Cerebellar cortex (tissue), 1 donor: ENCODE measurements at places on chromosomes 7 and 10.

DNA sequence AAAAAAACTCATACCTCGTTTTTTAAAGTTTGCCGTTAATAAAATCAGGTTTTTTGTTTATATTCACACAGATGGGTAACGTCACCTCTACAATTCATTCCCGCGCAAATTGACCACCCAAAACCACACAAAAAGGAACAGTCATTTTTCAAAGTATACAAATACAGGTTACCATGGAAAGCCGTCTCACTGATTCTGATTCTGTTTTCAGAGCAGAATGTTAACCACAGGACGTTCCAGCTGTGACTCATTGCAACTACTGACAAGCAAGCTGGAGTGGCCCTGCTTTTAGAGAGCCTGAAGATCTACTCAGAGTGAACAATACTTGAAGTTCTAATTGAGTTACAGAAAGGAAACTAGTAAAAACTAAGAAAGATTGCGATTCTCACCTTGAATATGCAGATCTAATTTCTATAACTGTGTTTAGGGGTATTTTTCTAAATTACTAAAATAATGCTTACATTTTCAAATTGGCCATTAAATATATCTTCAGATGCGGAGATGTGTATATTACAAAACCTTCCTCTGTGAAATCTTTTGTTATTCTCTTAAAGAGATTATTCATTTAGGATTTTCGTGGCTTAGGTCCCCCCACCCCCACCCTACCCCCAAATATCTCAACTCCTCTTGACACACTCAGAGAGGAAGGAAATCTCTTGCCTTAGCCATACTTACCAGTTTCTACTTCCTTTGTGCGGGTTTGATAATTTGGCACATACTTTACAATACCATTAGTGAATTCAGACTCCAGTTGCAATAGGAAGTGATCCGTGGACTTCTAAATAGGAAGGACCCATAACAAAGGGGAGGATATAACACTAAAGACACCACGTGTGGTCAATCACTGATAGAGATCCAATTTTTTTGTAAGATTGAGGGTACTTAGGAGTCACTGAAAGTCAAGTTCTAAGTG is 106.0 kb downstream of the CUBN start:
- DNase-seq, result peak; percentile 29

DNA sequence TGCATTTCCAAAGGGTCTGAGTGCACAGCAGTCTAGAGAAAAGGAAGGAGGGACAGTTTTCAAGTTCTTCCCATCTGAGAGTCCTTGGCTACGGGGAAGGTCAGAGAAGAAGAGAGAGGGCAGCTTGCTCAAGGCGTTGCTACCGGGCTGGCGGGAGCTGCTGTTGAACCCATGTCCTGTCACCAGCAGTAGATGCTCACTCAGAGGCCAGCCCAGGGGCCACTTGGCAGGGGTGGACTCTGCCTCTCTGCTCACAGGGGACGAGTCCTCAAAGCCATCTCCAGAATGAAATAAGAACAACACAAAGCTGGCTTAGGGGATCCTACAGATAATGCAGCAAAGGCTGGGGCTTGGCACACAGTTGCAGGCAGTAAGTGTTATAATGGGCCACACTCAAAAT is 231.5 kb downstream of the TNS3 start:
- DNase-seq, result no peak

GRCh38 chr7:125316466-125316865 is 386.8 kb upstream of the POT1 start:
- DNase-seq, result peak; percentile 5

GRCh38 chr10:87864496-87865059 is 1.2 kb downstream of the PTEN start:
- DNase-seq, result no peak

DNA sequence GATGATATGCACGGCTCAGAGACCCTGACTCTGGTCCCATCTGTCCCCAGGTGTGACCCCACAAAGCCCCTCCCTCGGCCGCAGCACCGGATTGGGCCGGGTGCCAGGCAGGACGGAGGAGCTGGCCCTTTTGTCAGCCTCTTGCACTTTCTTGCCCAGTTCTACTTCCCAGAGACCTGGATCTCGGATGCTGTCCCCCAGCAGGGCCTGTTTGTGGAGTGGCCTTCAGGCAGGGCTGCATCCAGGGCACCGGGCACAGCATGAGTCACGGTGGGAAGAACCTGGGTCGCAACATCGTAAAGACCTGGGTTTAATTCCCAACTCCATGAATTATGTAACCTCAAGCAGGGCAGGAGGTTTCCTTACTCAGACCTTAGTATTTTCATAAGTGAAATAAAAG is 158.4 kb upstream of the SH2B2 start:
- no peak for DNase-seq

GRCh38 chr7:15594461-15594860 is 32.6 kb upstream of the AGMO start:
- no peak for DNase-seq

DNA sequence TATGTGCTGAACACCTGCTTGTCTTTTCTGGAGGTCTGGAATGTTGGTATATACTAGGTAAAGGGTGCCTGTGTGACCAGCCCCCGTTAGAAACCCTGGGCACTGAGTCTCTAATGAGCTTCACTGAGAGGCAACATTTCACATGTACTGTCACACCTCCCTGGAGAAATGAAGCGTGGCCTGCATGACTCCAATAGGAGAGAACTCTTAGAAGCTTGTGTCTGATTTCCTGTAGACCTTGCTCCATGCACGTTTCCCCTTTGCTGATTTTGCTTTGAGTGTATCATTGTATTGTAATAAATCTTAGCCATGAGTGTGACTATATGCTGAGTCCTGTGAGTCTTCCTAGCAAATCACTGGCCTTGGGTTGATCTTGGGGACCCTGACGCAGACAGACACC is 82.8 kb downstream of the PPP1R3C start:
- no peak for DNase-seq

DNA sequence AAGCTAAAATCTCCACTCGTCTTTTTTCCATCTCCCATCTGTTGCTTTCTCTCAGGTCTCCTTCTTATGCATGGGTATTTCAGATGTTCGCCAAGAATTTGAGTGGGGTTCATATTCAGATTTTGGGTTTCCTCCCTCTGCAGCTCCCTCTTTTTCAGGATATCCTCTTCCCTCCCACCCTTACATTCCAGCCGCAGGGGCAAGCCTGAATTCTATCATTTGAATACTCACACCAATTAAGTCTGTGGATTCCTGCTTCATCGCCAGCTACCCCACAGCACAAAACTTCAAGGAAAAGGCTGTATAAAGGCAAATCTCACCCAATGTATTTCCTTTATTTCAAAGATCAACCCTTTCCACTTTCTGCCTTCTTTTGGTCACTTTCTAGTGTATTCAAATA is 41.6 kb upstream of the FOXI2 start:
- no peak for DNase-seq

- DNase-seq, result no peak
These were observed 121.6 kb downstream of the REEP3 start for GRCh38 chr10:63642808-63643207.

DNA sequence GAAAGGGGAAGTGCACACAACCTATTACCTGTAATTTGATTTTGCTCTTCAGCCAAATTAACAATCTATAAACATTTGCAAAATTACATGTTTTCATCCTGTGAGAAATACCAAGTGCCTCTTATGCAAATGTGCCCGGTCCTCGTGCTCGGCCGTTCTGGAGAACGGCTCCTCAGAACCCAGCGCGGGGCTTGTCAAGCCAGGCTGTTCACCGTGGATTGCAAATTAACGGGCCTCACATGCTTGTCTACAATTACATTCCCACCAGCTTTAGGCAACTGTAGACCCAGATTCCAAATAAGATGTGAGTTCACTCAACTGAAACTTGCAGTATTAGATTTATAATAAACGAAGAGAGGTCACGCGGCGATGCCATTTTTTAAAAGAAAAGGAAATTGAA is 8.8 kb downstream of the FOXL3 start:
- DNase-seq, result no peak

DNA sequence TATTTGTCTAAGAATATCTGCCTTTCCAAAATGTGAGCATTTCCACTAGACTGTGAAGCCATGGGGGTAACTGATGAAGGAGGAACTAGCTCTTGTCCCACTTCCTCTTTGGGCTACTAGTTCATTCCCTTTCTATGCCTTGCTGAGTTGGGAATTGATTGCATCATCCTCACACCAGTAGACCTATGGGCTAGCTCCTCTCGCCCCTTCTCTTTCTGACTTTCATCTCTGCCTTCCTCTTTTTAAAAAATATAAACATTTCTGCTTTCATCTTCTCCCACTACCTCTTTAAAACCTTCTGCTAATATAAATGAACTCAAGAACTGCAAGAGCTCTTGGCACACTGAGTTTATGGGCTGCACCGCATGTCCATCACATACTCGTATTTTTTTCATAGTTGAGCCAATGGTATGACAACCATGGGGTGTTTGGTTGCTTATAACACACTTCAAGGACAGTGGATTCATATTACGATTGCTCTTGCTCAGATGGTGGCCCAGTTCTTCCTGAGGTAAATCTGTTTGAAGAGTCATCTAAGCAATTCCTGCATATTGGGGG is 182.0 kb downstream of the REEP3 start:
- no peak for DNase-seq

- no peak for DNase-seq
These were observed 8.6 kb upstream of the ATAD1 start for GRCh38 chr10:87826653-87827052.

GRCh38 chr10:119177708-119178371 is 772 bp downstream of the PRDX3 start:
- no peak for DNase-seq

DNA sequence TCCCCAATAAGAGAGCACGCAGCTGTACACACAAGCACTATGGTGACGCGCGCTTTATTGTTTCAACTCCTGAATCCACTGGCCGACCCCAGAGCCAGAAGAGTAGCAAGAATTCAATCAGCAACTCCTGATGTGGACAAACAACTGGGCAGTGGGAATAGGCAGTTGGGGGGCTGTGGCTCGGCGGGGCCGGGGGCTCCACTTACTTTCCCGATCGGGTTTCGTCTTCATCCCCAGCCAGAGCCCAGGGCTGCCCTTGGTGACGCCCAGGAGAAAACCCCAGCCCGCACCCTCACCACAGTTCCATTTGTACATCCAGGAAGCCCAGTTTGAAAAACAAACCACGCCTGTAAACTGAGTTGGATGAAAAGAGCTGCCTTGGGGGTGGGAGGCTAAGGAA is 38.7 kb downstream of the DAGLB start:
- no peak for DNase-seq

DNA sequence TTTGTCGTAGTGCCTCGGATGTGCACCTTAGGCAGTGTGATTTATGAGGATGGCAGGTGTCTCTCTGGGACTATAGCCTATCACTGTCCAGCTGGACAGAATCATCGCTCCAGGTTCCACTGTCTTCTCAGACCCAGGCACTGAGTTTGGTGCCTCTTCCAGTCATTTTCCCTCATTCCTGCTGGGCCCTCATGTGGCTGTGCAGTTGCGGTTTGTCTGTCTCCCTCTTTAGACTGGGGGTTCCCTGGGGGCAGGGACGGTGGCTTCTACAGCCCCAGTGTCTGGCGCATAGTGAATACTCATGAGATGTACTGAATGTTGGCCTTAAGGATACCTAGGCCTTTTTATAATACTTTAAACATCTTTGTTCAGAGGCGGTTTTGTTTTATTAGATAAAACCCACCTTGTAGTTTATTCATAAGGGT is 28.9 kb downstream of the CCM2 start:
- DNase-seq, result no peak

- no peak for DNase-seq
These were observed 61.0 kb downstream of the CREB3L2 start for GRCh38 chr7:137940656-137941518.

DNA sequence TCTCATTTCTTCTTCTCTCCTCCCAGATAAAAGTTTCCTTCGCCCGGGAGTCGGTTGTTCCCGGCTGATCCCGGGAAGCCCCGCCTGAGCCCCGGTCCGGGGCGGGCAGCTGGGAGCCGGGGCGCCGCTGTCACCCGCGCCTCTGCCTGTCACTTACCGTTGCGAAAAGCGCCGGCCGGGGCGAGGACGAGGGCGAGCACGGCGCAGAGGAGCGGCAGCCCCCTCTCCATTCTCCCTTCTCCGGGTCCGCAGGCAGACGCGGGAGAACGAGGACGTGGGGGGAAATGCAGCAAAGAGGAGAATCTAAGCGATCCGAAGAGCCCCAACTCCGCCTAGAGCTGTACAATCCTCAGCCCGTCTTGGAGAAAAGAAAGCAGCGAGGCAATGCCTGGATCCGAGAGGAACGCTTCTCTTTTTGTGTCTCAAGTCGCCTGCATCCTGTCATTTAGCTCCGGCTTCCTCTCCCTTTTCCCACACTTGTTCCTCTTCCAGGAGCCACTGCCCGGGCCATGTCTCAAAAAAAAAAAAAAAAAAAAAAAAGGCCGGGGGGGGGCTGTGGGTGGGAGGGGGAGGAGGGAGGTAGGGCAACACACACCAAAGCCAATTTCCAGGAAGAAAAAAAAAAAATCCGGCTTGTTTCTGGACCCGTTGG is at the start of gene NRP1:
TSS of gene NRP1 (minus strand) at position 515 of the 652 bp plus-strand sequence. CDS start at position 230, 285 bp downstream.
- peak; percentile 29 for DNase-seq
